NCI-H1930 (cell line): ENCODE measurements at places on chromosomes 2 and 18.

GRCh38 chr2:118732432-118732831 lies 115.0 kb downstream of the EN1 start:
- no peak for DNase-seq

DNA sequence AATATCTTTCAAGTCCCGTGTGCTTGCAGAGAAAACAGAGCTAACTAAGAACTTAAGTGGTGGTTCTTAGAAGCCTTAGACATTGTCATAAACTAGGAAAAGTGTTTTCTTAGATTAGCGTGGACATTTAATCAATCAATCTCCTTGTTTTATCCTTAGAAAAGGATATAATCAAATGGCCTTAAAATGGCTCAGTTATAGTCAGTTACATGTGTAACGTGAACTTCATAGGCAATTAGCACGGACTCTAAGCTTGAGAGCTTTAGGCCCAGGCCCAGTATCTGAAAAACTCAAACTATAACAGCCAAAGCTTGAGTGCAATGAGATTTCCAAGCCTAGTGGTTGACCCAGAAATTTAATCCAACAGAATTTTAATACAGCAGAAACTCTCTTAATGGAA lies 43.5 kb upstream of the SP3 start:
- no peak for DNase-seq

GRCh38 chr2:56364902-56365301 lies 181.1 kb downstream of the CCDC85A start:
- DNase-seq = no peak

DNA sequence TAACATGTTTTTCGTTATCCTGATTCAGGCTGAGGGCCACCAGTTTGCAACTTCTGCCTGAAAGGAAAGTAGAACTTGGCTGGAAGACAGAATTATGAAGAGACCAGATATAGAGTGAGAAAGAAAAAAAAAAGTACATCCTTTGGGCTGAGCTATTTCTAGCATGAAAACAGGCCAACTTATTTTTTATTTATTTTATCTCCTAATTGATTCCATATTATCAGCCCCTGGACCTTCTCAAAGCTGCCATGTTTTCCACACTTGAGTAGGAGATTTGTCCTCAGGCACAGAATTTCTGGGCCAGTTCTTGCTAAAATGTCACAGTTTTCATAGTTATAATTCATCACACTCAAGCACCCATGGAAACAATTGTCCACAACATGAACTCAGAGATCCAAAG lies 586.8 kb upstream of the CNTNAP5 start:
- no peak for DNase-seq

DNA sequence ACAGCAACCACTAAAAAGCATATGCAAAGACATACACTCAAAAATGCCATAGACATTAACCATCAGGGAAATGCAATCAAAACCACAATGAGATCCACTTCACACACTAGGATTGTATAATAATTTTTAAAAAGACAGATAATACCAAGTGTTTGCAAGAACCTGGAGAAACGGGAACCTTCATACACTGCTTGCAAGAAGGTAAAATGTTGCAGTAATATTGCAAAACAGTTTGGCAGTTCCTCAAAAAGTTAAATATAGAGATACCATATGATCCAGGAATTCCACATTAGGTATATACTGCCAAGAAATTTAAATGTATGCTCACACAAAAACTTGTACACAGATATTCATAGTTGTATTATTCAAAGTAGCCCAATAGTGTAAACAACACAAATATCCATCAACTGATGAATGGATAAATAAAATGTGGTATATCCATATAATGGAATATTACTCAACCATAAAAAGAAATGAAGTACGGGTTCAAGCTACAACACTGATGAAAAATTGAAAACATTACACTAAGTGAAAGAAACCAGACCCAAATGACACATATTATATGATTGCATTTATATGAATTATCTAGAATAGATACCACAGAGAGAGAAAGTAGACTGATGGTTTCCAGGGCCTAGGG lies 14.7 kb upstream of the CHMP3 start:
- DNase-seq = no peak

- no peak for DNase-seq
Measured at GRCh38 chr2:33411765-33412164, 64.7 kb upstream of the RASGRP3 start.

GRCh38 chr18:69787825-69788547 lies 159.7 kb downstream of the CD226 start:
- DNase-seq = no peak
